Esophagus squamous epithelium (tissue), 5 donors: ENCODE measurements at places on chromosomes 3 and 15.

DNA sequence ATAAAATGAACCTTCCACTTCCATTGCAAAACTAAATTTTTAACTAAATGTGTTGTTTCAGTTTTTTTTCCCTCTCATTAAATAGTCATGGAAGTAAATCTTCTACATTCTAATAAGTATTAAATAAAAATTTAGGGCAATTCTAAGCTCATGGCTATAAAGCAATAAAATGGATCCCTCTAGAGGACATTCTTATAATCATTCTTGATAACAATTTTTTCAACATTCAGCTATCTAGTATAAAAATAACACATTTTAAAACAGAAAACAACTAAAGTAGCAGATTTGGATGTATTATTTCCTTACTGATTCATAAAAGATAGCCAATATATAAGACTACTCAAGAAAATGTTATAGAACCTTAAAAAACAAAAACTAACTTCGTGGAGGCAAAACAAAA, 393.1 kb downstream of the PLOD2 start:
- no peaks in the 10 kb centered on the region for H3K36me3 ChIP-seq
- H3K4me3 ChIP-seq = no peak overlapping the region
- H3K27me3 ChIP-seq = no peaks in the 10 kb centered on the region
- no peaks in the 10 kb centered on the region for H3K4me1 ChIP-seq
- no peak overlapping the region for H3K27ac ChIP-seq

DNA sequence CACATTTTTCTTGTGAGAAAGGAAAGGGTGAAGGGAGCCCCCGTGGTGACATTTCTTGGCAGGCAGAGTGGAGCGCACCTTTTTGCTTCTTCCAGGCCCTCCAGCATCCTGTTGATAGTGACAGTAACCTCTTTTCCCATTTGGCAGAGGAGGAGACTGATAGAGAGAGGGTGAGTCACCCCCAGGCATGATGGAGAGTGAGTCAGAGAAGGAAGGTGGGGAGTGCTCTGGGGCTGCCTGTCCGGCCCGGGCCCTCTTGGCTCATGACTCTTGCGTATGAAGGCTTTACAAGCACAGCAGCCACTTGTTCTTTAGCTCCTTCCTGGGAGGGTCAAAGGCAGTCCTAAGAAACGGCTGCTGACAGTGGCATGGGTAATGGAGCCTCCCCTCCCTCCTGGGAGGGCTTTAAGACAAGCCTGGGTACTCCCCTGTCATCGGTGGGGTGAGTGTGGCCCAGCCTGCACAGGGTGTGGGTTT, 16.0 kb downstream of the ANKRD63 start:
- H3K27ac ChIP-seq = peak overlapping the region; percentile 58
- H3K4me3 ChIP-seq = no peak overlapping the region
- H3K36me3 ChIP-seq = peaks cover 21% of the 10 kb centered on the region
- no peaks in the 10 kb centered on the region for H3K27me3 ChIP-seq
- DNase-seq = no peak

GRCh38 chr15:95972812-95973211, 357.7 kb upstream of the NR2F2 start:
- H3K27me3 ChIP-seq = no peaks in the 10 kb centered on the region
- H3K4me1 ChIP-seq = no peaks in the 10 kb centered on the region
- H3K36me3 ChIP-seq = no peaks in the 10 kb centered on the region

DNA sequence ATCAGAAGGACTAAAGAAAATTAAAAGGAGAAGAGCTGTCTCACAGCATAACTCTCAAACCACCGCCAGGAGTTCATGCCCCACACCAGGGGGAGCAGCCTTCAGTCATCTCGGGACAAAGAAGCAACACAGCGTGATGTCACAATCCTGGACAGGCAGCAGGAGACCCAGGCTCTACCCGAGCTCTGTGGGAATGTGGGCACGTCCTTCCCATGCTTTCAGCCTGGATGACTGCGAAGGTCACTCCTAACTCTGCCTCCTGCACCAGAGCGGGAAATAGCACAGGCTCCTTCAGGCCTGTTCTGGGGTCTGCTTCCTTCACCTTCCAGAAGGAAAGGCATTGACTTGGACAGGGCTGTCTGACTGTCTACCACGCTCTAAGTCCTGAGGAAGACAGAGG, 31.3 kb downstream of the NOX5 start:
- H3K27ac ChIP-seq = no peak overlapping the region
- peaks cover 20% of the 10 kb centered on the region for H3K4me1 ChIP-seq
- no peak overlapping the region for H3K4me3 ChIP-seq
- H3K36me3 ChIP-seq = no peaks in the 10 kb centered on the region
- no peaks in the 10 kb centered on the region for H3K27me3 ChIP-seq

GRCh38 chr15:98735895-98736617, 87.7 kb downstream of the IGF1R start:
- H3K27me3 ChIP-seq = no peaks in the 10 kb centered on the region
- DNase-seq = no peak
- H3K36me3 ChIP-seq = no peaks in the 10 kb centered on the region
- no peak overlapping the region for H3K27ac ChIP-seq

DNA sequence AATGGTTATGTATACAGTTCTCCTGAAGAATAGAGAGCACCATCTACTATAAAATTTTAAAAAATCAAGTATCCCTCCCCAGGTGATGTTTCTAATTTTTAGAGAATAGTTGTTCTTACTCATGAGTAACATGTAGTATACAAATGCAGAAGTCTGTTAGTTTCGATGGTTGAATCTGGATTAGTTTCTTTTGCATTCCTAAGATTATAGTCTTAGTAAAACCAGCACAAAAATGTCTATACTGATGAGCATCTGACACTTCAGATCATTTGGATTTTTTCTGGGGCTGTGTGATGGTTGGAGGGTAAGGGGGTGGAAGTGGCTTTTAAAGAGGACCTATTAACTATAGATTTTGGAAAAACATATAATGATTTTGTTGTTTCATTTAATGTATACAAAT, 167.3 kb upstream of the SGO1 start:
- no peaks in the 10 kb centered on the region for H3K36me3 ChIP-seq
- DNase-seq = no peak
- H3K4me1 ChIP-seq = no peaks in the 10 kb centered on the region
- no peaks in the 10 kb centered on the region for H3K27me3 ChIP-seq

DNA sequence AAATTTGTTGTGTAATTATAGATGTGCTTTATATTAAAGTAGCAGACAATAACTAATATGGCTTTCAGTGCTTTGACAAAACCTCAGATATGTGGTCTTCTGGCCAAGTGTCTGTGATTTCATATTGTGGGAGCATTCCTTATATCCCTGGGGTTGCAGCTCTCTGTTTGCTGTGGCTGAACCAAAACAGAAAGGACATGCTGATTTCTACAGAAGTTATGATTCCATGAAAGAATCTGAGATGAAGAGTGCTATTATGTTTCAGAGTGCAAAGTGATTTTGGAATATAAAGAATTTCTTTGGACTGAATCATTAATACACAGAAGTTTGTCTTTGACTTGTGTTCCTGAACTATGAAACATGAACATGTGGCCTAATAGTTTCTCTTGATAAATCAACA, 36.5 kb downstream of the CDV3 start:
- no peak overlapping the region for H3K27ac ChIP-seq
- no peak overlapping the region for H3K4me3 ChIP-seq
- DNase-seq = no peak
- no peaks in the 10 kb centered on the region for H3K27me3 ChIP-seq
- H3K36me3 ChIP-seq = peaks cover 9% of the 10 kb centered on the region

- H3K4me3 ChIP-seq = no peak overlapping the region
- H3K27me3 ChIP-seq = no peaks in the 10 kb centered on the region
- no peaks in the 10 kb centered on the region for H3K36me3 ChIP-seq
- H3K4me1 ChIP-seq = no peaks in the 10 kb centered on the region
Observed at GRCh38 chr3:133464573-133464972, 64.7 kb downstream of the BFSP2 start.

DNA sequence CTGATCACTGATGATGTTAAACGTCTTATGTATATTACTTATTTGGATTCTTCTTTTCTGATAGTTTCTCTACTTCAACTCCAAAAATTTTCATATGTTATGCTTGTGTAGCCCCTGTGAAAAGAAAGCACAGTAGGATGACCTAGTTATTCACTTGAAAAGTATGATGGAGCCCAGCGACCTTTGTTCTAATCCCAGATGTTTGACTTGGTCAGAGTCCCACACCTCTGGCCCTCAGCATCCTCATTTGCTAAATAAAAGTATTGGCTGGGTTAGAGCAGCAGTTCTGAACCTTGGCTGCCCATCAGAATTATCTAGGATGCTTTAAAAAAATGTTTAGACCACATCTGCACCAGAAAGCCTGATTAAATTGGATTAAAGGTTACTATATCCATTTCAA, 173.7 kb downstream of the ATG7 start:
- H3K27me3 ChIP-seq = no peaks in the 10 kb centered on the region
- H3K36me3 ChIP-seq = no peaks in the 10 kb centered on the region
- H3K4me3 ChIP-seq = no peak overlapping the region
- H3K4me1 ChIP-seq = no peaks in the 10 kb centered on the region
- H3K27ac ChIP-seq = no peak overlapping the region

DNA sequence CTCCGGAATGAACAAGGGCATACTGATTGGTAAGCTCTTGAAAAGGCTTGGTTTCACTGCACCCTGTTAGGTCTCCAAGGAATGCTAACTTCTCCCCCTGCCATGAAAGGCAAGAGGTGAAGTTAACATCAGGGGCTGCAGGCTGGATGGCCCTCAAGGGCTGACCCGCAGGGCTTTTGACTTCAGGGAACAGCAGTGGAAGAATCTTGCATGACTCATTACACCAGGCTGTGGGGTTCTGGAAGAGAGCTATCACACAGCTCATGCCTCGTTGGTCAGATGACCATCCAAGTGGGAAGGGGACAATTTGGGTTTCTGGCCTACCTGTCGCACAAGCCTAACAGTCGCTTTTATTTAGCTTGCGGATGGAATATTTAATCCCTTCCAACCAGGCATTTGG, 23.6 kb upstream of the ATG7 start:
- no peak overlapping the region for H3K27ac ChIP-seq
- DNase-seq = no peak
- no peak overlapping the region for H3K4me3 ChIP-seq
- no peaks in the 10 kb centered on the region for H3K27me3 ChIP-seq
- H3K36me3 ChIP-seq = no peaks in the 10 kb centered on the region

DNA sequence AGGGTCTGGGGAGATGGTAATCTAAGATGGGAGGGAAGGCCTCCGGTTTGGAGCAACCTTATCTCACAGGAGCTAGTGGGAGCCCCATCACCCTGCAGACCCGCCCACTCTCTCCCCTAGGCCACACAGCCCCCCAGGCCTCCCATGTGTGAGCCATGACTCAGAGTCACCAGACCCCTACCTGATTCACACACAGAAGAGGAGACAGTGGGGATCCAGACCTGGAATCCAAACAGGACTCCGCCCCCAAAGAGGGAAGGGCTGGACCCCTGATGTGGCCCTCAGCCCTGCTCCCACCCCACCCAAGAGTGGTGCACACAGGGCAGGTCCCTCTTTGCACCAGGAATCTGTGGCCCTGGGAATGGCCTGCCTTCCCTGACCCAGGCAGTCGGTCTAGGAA, 97.4 kb downstream of the ADCY5 start:
- H3K36me3 ChIP-seq = no peaks in the 10 kb centered on the region
- DNase-seq = no peak
- H3K27me3 ChIP-seq = no peaks in the 10 kb centered on the region

DNA sequence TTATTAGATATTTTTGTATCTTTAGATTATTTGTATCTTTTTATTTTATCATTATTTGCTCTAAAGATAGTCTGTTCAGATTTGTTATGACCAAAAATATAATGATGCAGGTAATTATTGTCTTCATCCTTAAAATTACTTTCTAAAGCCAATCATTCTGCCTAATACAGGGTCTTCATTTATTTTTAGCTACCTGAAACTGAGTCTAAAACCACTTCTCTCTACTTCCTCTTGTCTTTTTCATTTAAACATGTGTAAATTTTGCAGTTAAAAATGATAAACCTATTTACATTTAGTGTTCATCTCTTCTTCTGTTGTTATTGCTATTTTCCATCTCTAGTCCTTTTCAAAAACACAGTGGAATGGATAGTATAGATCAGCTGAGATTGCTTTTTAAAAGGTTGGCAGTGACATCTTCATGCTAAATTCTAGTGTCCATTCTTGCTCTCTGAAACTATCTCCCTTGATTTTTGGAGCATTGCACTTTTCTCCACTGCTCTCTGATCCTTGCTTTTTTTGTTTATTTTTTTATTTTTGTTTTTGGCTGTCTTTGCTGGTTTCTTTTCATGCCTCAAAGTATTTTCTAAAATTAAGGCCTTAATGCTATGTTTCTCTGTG, 91.8 kb downstream of the UBE2E2 start:
- H3K4me1 ChIP-seq = no peaks in the 10 kb centered on the region
- no peaks in the 10 kb centered on the region for H3K36me3 ChIP-seq
- DNase-seq = no peak
- H3K4me3 ChIP-seq = no peak overlapping the region
- H3K27ac ChIP-seq = no peak overlapping the region

DNA sequence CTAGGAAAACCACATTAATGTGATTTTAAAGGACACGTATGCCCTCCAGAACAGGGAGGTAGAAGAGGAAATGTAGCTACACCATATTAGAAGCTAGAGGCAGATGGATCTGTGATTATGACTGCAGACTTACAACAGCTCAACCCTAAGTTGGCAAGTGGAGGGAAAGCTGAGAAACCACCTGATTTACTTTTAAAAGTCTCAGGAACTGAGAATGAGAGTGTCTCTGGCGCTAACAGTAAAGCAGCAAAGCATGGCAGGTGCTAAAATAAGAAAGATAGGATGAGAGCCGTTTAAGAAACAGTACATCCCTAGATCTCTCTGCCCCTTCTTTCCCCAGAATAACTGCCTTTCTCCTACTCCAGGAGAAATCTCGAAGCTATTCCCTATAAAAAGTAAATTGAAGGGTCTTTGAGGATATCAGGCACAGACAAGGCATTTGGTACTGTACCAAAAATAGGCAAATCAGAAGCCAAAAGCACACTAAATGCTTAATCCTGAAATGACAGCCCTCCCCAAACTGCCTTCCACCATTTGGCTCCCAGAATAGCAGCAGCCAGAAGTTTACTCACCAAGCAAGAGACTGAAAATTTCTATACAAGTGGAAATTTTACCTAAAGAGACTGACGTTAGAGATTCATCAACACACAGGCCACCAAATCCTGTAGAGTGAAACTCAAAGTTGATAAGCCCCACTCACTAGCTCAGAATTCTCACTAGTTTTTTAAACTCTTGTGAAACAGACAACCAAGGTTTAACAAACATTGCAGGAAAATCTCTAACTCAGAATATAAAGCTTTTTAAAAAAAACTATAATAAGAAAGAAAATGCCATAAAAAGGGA, 34.3 kb upstream of the PARP14 start:
- H3K4me3 ChIP-seq = no peak overlapping the region
- DNase-seq = no peak
- H3K27ac ChIP-seq = no peak overlapping the region

GRCh38 chr3:3101660-3102458, 8.3 kb downstream of the IL5RA start:
- H3K4me1 ChIP-seq = no peaks in the 10 kb centered on the region
- H3K4me3 ChIP-seq = no peak overlapping the region
- no peak overlapping the region for H3K27ac ChIP-seq

- no peak overlapping the region for H3K4me3 ChIP-seq
- peaks cover 10% of the 10 kb centered on the region for H3K4me1 ChIP-seq
- no peaks in the 10 kb centered on the region for H3K36me3 ChIP-seq
- DNase-seq = no peak
- no peak overlapping the region for H3K27ac ChIP-seq
- no peaks in the 10 kb centered on the region for H3K27me3 ChIP-seq
Observed at GRCh38 chr3:59820352-59820934, 770.6 kb upstream of the CFAP20DC start.

GRCh38 chr3:46977811-46978195, 1.3 kb upstream of the CCDC12 start:
- H3K36me3 ChIP-seq = no peaks in the 10 kb centered on the region
- H3K4me1 ChIP-seq = peaks cover 65% of the 10 kb centered on the region
- DNase-seq = no peak
- peak overlapping the region; percentile 97 for H3K27ac ChIP-seq
